Stimulated activated CD4-positive, alpha-beta T cell treated with anti-CD3 and anti-CD28 coated beads, TNF-alpha, amount 100 ng/mL, for 4 hours (primary cell): ENCODE measurements at places on chromosomes 3 and 15.

DNA sequence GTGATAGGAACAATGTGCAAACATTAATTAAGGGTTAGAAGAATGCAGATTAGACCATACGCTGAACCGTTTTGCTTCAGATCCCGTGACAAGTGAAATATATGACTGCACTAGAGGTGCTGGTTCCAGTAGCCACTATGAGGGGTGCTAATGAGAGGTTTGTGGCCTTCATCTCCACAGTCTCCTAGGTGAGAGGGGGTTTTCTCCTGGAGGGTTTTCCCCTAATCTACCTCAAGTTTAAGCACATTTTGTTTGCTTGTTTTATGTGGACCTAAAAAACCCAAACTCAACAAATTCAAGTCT is 13.7 kb upstream of the SHF start:
- DNase-seq, result no peak

GRCh38 chr3:123755085-123755484 is 129.0 kb downstream of the MYLK start:
- DNase-seq, result no peak

GRCh38 chr3:37853691-37854413 is 7.8 kb upstream of the CTDSPL start:
- DNase-seq, result no peak

- DNase-seq, result no peak
Measured at GRCh38 chr3:149555927-149556326, 81.4 kb downstream of the TM4SF4 start.

DNA sequence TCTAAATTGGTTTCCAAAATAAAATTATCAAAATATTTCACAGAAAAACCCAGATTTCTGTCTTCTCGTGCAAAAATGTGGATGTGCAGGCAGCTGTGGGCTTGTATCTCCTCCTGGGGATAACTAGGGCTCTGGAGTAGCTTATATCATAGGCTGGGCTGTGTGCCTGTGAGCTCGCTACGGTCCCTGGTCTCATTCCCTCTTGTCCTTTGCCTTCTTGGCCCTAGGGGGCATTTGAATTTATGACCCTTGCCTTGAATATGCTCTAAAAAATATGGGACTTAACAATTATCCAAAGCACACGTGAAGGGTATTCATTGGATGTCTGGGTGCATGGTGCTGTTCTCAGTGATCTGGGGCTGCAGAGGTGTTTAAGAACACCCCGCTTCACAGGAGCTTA is 132.6 kb downstream of the PDZRN3 start:
- DNase-seq, result no peak
